ENCODE measurements at places on chromosomes 4 and X. TPM values are rescaled to one million over a fixed set of nuclear protein-coding genes. Genes with fewer than 3 reads are reported as not detected.

GRCh38 chr4:86549163-86549788 lies 44.8 kb upstream of the PTPN13 start:
- DNase-seq: no peak

- no peak for DNase-seq
Measured at GRCh38 chr4:78313754-78314120, 237.8 kb upstream of the ANXA3 start.

GRCh38 chrX:16212436-16212835 lies 45.2 kb downstream of the MAGEB17 start:
- no peak for DNase-seq

The FMR1NB gene
- not detected for total RNA-seq

The PNMA6A gene
- total RNA-seq: 2.5 TPM

The GLRA2 gene
- not detected for total RNA-seq

The ZBTB33 gene
- 12.9 TPM for total RNA-seq

The ZBED1 gene
- 36.7 TPM for total RNA-seq

The CLDN34 gene
- not detected for total RNA-seq

All from epithelial cell of proximal tubule (primary cell).